Psoas muscle (tissue), 8 donors: ENCODE measurements at places on chromosomes 3 and 15. TPM values are rescaled to one million over a fixed set of nuclear protein-coding genes. Genes with fewer than 3 reads are reported as not detected.

RARB gene
- total RNA-seq = 1.5 TPM

- no peaks in the 10 kb centered on the region for H3K27me3 ChIP-seq
- no peaks in the 10 kb centered on the region for H3K4me1 ChIP-seq
- no peak for DNase-seq
- no peak overlapping the region for H3K4me3 ChIP-seq
- H3K36me3 ChIP-seq = no peaks in the 10 kb centered on the region
- no peak overlapping the region for H3K27ac ChIP-seq
Observed at GRCh38 chr15:69669446-69669845, 216.8 kb downstream of the RPLP1 start.

FBXL22 gene
- total RNA-seq = 0.27 TPM

- DNase-seq = no peak
- H3K27me3 ChIP-seq = no peaks in the 10 kb centered on the region
- no peak overlapping the region for H3K27ac ChIP-seq
- no peak overlapping the region for H3K4me3 ChIP-seq
- H3K4me1 ChIP-seq = no peaks in the 10 kb centered on the region
- no peaks in the 10 kb centered on the region for H3K36me3 ChIP-seq
Observed at GRCh38 chr3:115804713-115805119, 181.4 kb downstream of the GAP43 start.

DNA sequence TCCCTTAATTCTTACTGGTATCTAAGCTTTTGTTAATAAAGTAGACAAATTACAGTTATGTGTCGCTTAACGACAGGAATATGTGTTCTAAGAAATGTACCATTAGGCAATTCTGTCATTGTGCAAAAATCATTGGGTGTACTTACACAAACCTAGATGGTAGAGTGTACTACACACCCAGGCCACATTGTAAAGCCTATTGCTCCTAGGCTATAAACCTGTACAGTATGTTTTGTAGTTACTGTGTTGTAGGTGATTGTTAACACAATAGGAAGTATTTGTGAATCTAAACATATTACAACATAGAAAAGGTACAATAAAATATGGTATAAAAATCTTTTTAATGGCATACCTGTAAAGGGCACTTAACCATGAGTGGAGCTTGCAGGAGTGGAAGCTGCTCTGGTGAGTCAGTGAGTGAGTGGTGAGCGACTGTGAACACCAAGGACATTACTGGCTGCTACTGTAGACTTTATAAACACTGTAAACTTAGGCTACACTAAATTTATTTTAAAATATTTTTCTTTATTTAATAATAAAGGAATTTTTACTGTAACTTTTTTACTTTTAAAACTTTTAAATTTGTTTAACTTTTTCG lies 47.4 kb downstream of the FSIP1 start:
- no peaks in the 10 kb centered on the region for H3K36me3 ChIP-seq
- no peaks in the 10 kb centered on the region for H3K27me3 ChIP-seq
- no peak for DNase-seq
- no peak overlapping the region for H3K27ac ChIP-seq
- no peak overlapping the region for H3K4me3 ChIP-seq

DNA sequence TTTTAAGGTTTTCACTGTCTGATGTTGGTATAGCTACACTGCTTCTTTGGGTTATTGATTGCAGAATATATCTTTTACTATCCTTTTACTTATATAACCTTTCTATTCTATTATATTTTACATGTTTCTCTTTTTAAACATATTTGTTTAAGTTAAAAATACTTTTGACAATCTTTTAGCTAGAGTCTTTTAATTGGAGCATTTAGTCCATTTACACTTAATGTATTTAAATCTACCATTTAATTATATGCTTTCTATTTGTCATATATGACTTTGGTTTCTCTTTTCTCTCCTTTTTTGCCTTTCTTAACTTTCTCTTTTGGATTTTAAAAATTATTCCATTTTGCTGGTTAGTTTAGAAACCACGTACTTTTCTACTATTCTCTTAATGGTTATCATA lies 53.7 kb upstream of the PRR23C start:
- no peak overlapping the region for H3K4me3 ChIP-seq
- no peak for DNase-seq
- no peak overlapping the region for H3K27ac ChIP-seq
- H3K36me3 ChIP-seq = no peaks in the 10 kb centered on the region
- H3K4me1 ChIP-seq = no peaks in the 10 kb centered on the region

DNA sequence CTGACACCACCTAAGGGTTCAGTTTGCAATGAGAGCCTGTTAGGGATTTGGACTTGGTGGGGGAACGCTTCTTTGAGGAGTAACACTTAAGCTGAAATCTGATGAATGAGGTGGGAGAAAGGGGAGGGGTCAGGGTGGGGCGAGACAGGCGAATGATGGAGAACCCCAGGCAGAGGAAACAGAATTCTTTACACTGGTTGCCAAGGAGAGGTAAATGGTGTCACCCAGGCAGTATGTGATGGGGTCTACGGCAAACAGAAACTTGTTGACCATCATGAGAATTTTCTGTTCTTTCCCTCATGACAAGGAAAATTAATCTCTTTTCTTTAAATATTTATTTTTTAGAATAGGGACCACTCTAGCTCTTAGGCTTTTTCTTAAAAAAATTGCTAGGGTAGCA lies 157.2 kb upstream of the MITF start:
- DNase-seq = no peak
- no peaks in the 10 kb centered on the region for H3K4me1 ChIP-seq
- H3K36me3 ChIP-seq = no peaks in the 10 kb centered on the region
- no peak overlapping the region for H3K27ac ChIP-seq
- H3K4me3 ChIP-seq = no peak overlapping the region

GRCh38 chr3:122858373-122858772 lies 63.5 kb downstream of the SLC49A4 start:
- no peaks in the 10 kb centered on the region for H3K4me1 ChIP-seq
- no peak for DNase-seq
- H3K36me3 ChIP-seq = peaks cover 82% of the 10 kb centered on the region
- H3K27ac ChIP-seq = no peak overlapping the region
- H3K27me3 ChIP-seq = no peaks in the 10 kb centered on the region

ENTPD3 gene
- total RNA-seq = 0.38 TPM

TMIE gene
- 0.38 TPM for total RNA-seq

GRCh38 chr3:58157700-58158099 lies 53.1 kb downstream of the DNASE1L3 start:
- H3K36me3 ChIP-seq = no peaks in the 10 kb centered on the region
- H3K27ac ChIP-seq = no peak overlapping the region
- DNase-seq = no peak
- no peak overlapping the region for H3K4me3 ChIP-seq
- no peaks in the 10 kb centered on the region for H3K27me3 ChIP-seq
- H3K4me1 ChIP-seq = no peaks in the 10 kb centered on the region

DNA sequence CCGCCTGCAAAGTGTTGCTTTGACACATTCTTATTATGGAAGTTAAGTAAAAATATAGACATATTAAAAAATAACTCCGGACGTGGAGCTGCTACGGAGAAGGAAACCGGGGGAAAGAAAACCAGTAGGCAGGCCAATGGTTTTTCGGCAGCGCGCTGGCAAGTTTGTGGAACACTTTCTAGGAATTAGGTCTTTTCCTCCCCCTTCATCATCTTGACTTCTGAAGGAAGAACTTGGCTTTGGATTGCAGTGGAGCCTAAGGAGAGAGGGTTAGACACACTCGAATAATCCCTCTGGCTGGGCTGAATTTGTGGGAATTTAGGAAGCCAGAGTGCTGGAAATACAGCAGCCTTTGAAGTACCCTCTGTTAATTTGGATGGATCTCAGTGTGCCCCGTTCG lies 317 bp downstream of the ROBO2 start:
- no peak overlapping the region for H3K27ac ChIP-seq
- H3K27me3 ChIP-seq = peaks cover 7% of the 10 kb centered on the region
- peak overlapping the region; percentile 56 for H3K4me3 ChIP-seq
- DNase-seq = no peak
- H3K36me3 ChIP-seq = no peaks in the 10 kb centered on the region

- H3K4me3 ChIP-seq = no peak overlapping the region
- no peaks in the 10 kb centered on the region for H3K36me3 ChIP-seq
- no peaks in the 10 kb centered on the region for H3K27me3 ChIP-seq
Observed at GRCh38 chr3:177604181-177604580, 406.9 kb upstream of the TBL1XR1 start.

ROBO2 gene
- total RNA-seq = 0.12 TPM

ACKR2 gene
- 0.79 TPM for total RNA-seq

DNA sequence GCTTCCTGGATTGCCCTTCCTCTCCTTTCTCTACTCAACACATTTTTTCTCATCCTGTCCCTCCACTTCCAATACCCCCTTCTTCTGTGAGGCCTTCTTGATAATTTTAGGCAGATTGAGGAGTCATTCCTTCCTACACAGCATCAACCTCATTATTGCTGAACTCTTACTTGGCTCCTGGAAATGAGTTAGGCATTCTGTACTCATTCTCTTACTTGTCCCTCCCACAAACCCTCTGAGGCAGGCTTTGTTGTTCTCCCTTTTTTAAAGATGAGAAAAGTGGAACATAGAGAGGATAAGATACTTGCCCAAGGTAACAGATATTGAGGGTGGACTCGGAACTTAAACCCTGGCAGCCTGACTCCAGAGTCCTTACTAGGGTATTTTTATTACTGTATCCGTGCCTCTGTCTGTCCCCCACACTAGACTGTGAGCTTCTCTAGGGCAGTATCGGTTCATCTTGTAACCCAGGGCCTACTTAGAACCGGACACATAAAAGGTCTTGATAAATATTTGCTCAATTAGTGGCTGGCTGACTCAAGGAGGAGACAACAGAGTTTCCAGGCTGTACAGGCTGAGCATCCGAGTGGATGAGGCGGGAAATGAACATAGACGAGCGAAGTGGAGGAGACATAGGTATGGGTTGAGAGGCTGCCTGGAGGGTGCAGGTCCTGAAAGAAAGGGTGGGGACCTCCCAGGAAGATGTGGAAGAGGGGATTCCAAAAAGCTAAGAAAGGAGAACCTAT lies 148.7 kb upstream of the ATP2B2 start:
- H3K4me3 ChIP-seq = no peak overlapping the region
- no peaks in the 10 kb centered on the region for H3K4me1 ChIP-seq
- no peak for DNase-seq
- no peaks in the 10 kb centered on the region for H3K36me3 ChIP-seq
- no peaks in the 10 kb centered on the region for H3K27me3 ChIP-seq

ESYT3 gene
- 2.6 TPM for total RNA-seq

DNA sequence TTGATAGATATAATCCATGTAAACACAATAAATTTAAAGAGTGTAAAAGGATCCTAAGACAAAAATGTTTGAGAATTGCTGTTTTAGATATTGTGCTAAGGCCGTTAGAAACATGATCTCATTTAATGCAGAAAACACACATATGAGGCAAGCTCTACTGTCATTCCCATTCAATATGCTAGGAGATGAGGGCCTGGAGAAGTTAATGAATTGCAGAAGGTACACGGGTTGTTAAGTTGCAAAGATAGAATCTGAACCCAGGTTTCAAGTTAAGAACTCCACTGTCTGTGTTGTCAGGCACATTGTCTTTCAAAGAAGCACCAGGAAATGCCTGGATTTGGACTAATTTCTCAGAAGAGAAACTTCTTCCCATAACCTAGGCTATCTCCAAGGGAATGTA lies 65.1 kb upstream of the SAMMSON start:
- peaks cover 11% of the 10 kb centered on the region for H3K36me3 ChIP-seq
- DNase-seq = no peak

GRCh38 chr15:38231436-38231835 lies 21.2 kb upstream of the SPRED1 start:
- no peaks in the 10 kb centered on the region for H3K27me3 ChIP-seq
- no peak overlapping the region for H3K4me3 ChIP-seq
- H3K27ac ChIP-seq = no peak overlapping the region
- no peaks in the 10 kb centered on the region for H3K4me1 ChIP-seq

NOX5 gene
- not detected for total RNA-seq

DNA sequence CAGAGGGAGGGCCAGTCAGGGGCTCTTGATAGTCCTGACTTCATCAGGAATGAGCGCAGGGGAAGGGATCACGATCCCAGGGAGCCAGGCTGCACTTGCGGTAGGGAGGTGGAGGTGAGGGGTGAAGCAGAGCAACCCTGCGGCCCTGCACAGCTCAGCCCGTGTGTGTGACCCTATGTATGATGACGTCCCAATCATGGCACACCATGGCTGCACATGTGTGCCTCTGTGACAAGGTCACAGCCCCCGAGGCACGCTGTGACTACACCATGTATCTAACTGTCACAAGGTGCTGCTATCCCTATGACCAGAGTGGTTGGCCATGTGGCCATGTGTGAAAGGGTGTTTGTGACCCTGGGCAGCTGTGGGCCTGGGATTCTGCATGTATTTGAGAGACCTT lies 13.3 kb upstream of the ALAS1 start:
- H3K4me3 ChIP-seq = no peak overlapping the region
- H3K27me3 ChIP-seq = no peaks in the 10 kb centered on the region
- no peak for DNase-seq
- H3K36me3 ChIP-seq = no peaks in the 10 kb centered on the region
- no peaks in the 10 kb centered on the region for H3K4me1 ChIP-seq

AMT gene
- total RNA-seq = 1.7 TPM

TUSC7 gene
- total RNA-seq = not detected

- no peak for DNase-seq
- no peaks in the 10 kb centered on the region for H3K27me3 ChIP-seq
- H3K4me3 ChIP-seq = no peak overlapping the region
- no peak overlapping the region for H3K27ac ChIP-seq
- H3K36me3 ChIP-seq = no peaks in the 10 kb centered on the region
Observed at GRCh38 chr3:117398141-117398899, 688.7 kb downstream of the TUSC7 start.

PPP2R3A gene
- 134 TPM for total RNA-seq

RPL4 gene
- 2,072 TPM for total RNA-seq

EIF1B gene
- total RNA-seq = 64.8 TPM

DNA sequence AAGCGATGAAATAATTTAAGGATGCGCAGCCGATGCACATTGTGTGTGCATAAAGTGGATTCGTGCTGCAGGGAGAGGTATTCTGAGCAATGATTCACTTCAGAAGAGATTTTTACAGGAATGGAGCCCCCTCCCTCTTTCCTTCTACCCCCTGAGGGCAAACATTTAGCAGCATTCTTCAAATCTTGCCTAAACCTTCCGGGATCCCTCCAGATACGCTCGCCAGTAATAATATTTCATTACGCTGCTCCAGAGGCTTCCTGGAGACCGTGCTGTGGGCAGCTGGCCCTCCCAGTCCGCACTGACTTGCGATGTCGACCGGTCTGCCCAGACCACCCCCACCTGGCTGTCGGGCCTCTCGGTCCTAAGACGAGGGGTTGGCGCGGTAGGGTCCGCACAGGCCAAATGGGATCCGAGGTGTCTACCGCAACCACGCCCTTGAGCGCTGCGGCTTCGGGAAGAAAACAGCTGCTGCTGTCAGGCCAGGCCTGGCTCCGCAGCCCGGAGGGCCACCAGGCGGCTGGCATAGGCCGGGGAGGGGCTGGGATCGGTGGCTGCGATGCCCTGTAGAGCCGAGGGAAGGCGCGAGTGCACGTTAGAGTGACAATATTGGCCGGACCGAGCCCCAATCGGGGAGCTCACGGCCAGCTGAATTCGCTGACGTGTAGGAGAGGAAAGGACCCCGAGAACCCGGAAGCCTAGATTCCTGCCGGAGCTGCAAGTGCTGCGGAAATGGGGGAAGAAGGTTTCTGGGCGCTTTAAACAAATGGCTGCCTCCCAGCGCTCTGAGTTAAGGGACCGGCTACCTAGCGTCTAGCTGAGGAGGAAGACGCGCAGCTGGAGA lies 14.3 kb downstream of the ZIC4 start:
- H3K36me3 ChIP-seq = no peaks in the 10 kb centered on the region
- H3K27ac ChIP-seq = peak overlapping the region; percentile 72
- DNase-seq = peak; percentile 86
- H3K4me1 ChIP-seq = no peaks in the 10 kb centered on the region
- H3K4me3 ChIP-seq = peak overlapping the region; percentile 74
- H3K27me3 ChIP-seq = peaks cover 60% of the 10 kb centered on the region

POLQ gene
- 0.90 TPM for total RNA-seq
